ENCODE measurements at places on chromosomes 6 and 20.

DNA sequence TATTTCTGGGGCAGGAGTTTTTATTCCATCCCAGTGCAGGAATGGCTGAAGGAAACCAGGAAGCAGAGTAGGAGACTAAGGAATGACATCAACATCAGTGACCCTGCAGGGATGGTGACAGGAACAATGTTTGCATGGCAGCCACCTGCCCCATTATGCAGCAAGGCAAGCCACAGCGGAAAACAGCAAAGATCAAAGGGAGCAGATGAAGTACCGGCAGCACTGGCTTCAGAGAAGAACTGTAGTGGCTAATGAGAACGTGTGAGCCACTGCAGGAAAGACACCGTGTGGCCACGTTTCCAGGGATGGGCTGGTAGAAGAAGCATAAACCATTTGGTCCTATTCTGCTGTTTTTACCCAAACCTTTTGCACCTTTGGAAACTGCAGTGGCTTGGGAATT, 52.9 kb upstream of the TAB2 start:
- DNase-seq: no peak

DNA sequence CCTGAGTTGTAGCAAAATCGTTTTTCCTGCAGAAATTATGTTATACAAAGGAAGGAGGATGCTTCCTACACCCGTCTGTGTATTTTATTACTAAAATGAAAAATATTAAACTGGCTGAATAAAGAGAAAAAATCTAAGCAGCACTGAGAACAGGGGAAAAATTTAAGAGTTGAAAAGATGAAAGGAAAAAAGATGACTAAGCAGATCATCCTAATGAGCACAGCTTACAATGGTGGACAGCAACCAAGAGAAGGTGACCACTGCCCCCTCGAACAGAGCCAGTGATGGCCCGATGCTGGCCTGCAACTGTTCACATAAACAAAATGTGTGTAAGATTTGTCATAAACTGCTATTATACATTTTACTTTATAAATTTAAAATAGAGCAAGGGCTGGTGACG, 4.2 kb downstream of the PROKR2 start:
- DNase-seq: no peak

GRCh38 chr6:73631849-73632248, 21.9 kb downstream of the SLC17A5 start:
- DNase-seq: no peak

DNA sequence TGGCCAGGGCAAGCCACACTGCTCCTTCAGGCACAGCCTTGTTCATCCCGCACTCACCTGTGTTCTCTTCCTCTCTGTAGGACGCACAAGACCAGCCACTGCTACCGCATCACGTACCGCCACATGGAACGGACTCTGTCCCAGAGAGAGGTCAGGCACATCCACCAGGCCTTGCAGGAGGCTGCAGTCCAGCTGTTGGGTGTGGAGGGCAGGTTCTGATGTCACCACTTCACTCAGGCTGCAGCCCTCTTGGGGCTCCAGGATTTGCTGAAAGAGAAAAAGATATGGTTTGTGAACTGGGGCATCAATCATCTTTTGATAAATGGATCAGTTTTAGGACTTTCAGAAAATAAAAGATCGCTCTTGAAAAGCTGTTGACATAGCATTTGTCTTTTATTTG, 235.5 kb downstream of the NRN1 start:
- DNase-seq: no peak

DNA sequence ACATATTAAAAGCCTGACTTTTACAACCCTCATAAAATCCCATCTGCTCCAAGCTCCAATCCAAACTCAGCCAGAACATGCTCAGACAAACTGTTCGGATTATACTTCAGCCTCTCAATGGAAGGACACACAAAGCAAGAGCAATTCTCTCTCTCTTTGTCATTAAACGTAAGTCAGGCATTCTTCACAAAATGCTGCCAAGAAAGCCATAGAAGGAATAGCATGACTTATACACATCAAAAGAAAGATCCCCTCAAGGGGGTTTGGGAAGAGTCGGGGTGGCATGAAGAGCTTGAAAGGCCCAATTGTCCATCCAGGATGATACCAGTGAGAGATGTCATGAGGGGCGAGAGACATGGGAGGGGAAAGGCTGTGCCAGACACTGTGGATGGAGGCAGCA, 268.9 kb downstream of the PREX1 start:
- no peak for DNase-seq

DNA sequence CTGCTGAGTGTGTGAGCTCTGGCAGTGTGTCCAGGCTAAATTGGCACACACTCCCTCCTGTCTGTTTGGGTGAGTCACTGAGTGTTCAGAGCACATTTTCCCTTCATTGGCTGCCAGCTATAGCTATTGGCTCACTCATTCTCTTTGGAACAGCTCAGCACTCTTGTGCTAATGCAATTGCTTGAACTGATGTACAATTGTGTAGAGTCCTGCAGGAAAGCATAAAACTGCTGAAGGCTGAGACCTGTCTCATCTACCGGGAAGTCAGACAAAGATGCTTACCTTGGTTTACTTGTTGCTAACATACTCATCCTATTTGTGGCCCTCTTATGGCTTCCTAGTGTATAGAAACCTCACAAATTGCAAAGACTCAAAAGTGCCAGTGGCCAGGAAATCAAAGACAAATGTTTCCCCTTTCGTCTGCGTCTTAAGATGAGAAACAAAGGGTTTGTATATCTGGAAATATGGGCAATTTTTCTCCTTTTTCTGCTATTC, 351.0 kb downstream of the BCKDHB start:
- DNase-seq: no peak

GRCh38 chr6:90397047-90397446, 100.4 kb upstream of the BACH2 start:
- DNase-seq: no peak

GRCh38 chr20:34388000-34388399, 24.9 kb downstream of the ITCH start:
- DNase-seq: no peak

DNA sequence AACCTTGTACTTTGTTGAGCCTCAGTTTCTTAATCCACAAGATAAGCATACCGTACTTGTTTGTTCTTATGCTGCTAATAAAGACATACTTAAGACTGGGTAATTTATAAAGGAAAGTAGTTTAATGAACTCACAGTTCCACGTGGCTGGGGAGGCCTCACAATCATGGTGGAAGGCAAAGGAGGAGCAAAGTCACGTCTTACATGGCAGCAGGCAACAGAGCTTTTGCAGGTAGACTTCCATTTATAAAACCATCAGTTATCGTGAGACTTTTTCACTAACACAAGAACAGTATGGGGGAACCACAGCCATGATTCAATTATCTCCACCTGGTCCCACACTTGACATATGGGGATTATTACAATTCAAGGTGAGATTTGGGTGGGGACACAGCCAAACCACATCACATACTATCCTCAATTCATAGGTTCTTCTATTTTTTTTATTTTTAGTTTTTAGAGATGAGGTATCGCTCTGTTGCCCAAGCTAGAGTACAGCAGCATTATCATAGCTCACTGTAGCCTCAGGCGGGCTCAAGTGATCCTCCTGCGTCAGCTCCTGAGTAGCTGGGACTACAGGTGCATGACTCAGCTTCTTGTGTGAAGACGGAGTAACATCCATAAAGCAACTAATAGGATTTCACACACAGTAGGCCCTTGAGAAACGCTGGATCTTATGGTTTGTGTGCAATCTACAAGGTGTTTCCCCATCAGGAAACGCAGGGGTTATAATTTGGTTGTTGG, 76.7 kb upstream of the IYD start:
- DNase-seq: no peak

- no peak for DNase-seq
Observed at GRCh38 chr20:44422083-44422482, 53.6 kb upstream of the TTPAL start.

GRCh38 chr6:139647841-139648240, 273.4 kb upstream of the CITED2 start:
- no peak for DNase-seq

DNA sequence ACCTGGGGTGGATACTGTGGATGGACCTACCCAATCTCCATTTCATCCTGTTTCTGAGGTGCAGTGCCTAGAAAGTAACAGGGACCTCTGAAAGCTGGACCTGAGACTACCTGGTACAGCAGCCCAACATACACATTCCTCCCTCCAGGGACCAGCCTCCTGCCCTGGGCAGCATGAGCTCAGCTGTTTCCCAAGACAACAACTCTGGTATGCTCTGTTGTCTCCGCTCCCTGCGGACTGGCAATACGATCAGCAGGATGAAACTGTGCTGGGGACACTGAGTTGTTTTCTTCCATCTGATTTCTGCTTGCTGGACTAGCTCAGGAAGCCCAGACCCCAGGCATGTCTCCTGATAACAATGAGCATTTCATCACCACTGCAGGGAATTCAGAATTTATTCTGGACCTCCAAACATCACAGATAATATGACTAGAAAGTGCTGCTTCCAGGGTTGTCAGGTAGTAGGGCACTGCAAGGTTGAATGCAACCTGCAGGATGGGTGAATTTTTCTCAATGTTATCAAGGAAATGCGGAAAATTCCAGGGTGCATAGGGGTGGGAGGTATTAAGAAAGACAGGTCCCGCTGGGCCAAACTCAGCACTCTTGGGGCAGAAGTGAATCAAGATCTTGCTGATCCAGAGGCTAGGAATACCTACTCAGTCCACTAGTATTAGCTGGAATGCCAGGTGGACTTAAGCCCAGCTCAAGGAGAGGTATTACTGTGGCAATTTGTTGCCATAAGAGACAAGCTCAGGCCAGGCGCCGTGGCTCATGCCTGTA, 38.9 kb upstream of the SLC4A11 start:
- DNase-seq: no peak

- DNase-seq: no peak
Observed at GRCh38 chr20:22905658-22906057, 129.5 kb upstream of the SSTR4 start.

- no peak for DNase-seq
Observed at GRCh38 chr6:129488313-129488712, 221.7 kb downstream of the ARHGAP18 start.

DNA sequence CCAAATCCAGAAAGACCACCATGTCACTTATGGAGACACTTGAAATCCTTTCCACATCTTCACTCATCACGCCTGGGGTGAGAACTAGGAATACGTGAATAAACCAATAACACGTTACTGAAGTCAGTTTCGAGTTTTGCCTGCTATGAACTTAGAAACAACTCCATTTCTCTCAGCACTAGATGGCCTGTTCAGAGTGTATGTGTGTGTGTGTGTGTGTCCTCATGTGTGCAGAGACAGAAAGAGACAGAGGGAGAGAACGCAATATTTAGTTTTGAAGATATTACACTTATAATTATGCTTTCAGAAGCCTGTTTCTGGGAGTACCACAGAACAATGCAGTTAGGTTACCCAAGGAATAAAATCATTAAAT, 81.2 kb upstream of the CCN6 start:
- no peak for DNase-seq

- DNase-seq: no peak
Observed at GRCh38 chr6:47252633-47253032, 57.1 kb downstream of the TNFRSF21 start.

DNA sequence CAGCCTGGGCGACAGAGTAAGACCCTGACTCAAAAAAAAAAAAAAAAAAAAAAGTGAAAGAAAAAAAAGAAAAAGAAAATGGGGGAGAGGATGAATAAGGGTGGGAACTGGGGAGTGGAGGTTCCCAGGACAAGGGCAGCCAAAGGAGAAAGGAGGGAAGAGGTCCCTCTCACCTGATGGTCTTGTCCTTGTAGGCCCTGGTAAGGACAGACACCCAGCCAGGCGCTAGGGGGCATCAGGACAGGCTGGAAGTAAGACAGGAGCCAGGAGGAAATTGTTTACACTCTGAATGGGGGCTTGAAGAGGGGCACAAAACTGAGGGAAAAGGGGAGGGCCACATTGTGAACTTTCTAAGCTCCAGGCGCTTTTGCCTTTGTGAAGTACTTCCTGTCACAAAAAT, 2.3 kb upstream of the ALDH5A1 start:
- no peak for DNase-seq

DNA sequence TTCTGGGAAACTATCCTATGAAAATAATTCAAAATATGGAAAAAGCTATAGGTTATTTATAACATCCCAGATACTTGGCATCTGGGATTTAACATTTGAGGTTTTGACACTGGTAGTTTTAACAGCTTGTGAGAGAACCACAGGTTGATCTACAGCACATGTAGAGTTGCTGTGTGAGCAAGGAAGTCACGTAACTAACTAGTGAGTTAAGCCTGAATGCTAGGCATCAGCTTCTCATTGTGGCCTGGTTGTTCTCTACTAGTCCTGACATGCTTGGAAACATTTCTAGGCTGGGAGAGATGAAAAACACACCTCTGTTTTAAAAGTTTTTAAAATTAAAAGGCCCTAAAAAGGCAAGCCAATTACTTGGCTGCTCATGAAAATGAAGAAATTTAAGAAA, 28.2 kb downstream of the ESF1 start:
- no peak for DNase-seq

- no peak for DNase-seq
Observed at GRCh38 chr6:80464901-80465300, 358.4 kb downstream of the BCKDHB start.

DNA sequence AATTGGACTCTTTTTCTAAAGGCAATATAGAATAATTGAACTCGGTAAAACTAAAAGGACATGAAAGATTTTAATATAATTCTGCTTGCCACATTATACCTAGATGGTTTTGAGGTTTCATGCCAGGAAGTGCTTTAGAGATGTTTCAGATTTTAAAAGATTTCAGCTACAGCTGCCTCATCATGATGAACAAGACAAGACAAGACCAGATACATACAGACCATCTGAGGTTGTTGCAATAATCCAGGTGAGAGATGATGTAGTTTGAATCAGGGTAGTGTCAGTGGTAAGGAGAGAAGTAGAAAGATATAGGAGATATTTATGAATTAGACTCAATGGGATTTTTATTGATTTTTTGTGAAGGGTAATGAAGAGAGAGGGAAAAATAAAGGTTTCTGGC, 374.3 kb upstream of the HSF2 start:
- no peak for DNase-seq

DNA sequence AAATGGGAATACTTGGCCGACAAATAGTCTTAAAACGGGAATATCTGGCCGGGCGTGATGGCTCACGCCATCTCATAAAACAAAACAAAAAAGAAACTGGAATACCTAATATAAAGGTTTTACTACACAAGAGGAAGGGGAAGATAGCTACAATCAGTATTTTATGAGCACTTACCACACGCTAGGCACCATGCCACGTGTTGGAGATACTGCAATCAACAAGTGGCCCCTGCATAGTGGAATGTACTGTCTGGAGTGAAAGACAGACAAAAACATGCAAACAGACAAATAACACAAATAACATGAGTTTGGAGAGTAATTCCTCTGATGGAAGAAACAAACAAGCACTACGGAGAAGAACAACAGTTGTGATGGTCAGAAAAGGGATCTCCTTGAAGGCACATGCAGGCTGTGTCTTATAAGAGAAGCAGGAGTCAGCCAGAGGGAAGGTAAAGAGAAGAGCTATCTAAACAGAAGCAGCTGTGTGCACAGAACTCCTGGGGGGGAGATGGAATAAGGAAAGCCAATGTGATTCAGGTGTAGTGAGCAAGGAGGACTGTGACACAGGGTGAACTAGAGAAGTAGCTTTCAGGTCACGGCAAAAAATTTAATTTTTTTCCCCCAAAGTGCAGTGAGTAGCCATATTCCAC, 39.1 kb upstream of the AKIRIN2 start:
- no peak for DNase-seq
